ENCODE measurements at places on chromosomes 1 and 21.

DNA sequence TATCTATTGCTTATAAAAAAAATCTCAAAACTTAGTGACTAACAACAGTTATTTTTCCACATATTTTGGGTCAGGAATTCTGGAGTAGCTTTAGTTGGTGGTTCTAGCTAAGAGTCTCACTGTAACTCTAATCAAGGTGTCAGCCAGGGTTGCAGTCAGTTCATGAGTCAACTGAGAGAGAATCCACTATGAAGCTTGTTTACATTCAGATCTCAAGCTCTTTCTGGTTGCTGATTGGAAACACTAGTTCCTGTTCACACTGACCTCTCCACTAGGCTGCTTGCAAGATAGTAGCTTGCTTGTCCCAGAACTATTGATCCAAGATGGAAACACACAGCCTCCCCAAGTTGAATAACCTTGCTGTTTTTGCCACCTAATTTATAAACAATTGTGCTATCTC is 1192.1 kb upstream of the B3GALT2 start:
- no peak for DNase-seq

DNA sequence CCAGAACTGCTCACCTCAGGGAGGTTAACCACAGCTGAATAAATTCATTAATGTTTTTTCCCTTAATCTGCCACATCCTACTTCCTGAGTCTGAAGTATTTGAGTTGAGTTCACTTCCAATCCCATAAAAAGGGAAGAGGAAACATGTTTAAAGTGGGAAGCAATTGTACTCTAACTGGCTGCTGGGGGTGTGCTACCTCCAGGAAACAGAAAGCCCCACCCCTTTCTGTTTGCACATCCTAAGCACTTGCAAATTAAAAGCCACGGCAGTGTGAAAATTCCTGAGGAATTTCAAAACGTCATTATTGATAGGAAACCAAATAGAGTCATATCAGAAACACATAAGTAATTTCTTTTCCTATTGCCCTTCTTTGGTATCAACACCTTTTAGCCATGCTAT is 307.0 kb upstream of the NR5A2 start:
- DNase-seq, result no peak

DNA sequence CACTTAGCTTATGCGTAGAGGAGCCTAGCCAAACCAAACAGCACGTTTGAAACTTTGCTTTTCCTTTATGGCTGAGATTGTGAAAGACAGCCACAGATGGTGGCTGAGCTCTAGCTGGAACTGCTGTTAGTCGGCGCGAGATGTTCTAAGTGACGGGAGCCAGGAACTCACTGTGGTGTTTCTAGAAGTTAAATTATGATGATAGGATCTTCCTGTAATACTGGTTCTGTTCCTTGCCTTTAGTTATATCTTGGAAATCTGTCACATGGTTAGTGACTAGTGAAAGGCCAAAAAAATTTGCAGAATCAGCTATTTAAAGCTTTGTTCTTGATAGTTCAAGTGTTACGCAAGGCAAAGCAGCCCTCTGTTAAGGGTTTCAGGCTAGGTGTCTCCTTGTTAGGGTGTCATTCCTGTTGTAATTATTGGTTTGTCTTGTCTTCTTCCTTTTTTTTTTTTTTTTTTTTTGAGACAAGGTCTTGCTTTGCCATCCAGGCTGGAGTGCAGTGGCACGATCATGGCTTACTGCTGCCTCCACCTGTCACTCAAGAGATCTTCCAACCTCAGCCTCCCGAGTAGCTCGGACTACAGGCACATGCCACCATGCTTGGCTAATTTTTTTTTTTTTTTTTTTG is 22.6 kb downstream of the AK4 start:
- DNase-seq, result no peak

- no peak for DNase-seq
Measured at GRCh38 chr21:30447056-30447455, 7.0 kb downstream of the KRTAP15-1 start.

DNA sequence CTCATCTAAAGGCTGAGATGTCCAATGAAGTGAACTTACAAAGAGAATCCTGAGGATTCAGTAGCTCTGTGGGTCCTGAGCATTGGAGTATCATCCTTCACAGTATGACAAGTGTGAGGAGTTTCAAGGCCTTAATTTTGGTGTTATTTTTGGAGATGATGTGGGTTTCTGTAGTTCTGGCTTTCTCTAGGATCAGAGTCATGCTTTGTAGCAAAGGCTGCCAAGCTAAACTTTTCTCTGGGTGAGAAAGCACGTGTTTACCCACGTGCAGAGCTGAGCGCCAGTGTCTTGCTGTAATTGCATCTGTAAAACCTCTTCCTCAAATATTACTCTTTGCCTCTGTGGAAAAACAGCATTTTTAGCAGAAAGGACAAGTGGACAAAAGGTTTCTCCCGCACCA is 387.8 kb upstream of the LYPLAL1 start:
- DNase-seq, result no peak

DNA sequence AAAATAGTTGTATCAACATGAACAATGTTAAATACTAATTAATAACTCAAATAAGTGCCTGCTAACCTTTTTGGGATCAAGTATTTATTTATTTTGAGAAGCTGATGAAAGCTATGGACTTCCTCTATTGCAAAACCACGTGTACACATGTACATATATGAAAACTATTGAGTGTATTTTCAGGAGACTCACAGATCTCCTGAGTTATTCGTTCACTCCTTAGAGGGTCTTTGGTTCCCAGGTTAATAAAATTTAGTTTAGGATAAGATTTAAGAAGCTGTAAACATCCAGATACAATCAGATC is 130.5 kb downstream of the DISC1 start:
- no peak for DNase-seq

GRCh38 chr1:12180315-12180714 is 13.5 kb downstream of the TNFRSF1B start:
- no peak for DNase-seq

DNA sequence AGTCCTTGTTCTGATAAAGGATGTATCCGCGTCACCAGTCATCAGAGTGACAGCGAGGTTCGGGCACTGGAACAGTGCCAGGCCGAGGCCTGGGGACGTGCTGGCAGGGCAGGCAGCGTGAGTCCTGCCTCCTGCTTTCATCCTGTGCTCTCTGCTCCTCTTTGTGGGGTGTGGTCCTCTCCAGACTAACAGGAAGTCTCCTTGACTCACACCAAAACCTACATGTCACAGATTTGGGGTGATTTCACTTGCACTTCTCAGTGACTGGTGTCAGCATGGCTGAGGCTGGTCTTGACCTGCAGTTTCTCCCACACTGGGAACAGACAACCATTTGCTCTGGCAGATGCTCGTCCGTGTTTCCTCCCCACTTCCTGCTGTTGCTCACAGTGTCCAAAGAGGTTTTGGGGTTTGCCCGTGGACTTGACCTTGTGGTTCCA is 8.8 kb upstream of the NLRP3 start:
- no peak for DNase-seq

- no peak for DNase-seq
Measured at GRCh38 chr21:41993744-41994143, 16.4 kb downstream of the ZBTB21 start.

- DNase-seq, result no peak
Measured at GRCh38 chr1:55694310-55694801, 479.2 kb upstream of the USP24 start.

DNA sequence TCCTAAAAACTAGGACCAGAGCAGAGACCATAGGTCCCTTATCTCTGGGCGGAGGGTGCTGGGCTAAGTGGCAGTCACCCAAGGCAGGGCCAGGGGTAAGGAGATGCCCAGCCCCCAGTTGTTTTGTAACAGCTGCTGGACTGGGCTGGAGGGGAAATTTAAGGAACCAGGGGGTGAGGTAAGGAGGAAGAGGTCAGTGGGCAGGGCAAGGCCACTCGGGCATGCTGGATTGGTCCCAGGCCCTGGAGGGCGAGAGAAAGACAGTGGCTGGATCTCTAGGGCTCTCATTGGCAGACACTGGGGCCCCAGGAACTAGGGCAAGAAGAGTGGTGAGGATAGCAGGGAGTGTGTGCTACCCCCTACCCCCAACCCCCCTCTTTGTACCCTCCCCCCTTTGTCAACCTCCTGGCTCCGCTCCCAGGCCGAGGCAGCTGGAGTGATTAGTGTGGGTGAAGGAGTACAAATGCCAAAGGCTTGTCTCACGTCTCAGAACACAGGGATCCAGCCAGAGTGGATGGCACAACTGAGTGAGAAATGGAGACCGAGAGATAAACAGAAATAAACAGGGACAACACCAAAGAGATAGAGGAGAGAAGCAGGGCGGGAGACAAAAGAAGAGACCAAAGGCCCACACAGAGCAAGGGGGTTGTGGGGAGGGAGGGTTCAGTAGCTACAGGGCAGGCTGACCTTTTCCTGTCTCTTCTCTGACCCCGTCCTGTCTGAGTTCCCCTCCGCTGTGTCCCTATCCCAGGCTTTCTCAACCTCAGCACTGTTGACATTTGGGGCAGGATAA is 20.5 kb upstream of the THRAP3 start:
- no peak for DNase-seq

DNA sequence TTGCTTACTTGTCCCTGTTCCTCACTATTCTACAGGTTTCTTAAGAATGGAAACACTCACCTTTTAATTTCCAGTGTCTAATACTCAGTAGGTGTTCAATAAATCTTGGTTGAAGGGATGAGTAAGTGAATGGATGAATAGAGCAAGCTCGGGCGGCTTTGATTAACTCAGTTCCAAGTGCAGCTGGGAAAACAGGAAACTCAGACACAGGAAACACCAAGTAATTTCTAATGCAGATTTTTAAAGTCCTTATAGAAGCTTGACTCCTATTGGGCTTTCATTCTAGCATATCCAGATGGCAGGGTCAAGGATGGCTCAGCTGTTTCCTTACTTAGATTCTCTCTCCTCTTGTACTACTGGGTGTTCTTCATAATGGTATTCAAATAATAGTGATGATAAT is 14.0 kb downstream of the CAMK1G start:
- no peak for DNase-seq

DNA sequence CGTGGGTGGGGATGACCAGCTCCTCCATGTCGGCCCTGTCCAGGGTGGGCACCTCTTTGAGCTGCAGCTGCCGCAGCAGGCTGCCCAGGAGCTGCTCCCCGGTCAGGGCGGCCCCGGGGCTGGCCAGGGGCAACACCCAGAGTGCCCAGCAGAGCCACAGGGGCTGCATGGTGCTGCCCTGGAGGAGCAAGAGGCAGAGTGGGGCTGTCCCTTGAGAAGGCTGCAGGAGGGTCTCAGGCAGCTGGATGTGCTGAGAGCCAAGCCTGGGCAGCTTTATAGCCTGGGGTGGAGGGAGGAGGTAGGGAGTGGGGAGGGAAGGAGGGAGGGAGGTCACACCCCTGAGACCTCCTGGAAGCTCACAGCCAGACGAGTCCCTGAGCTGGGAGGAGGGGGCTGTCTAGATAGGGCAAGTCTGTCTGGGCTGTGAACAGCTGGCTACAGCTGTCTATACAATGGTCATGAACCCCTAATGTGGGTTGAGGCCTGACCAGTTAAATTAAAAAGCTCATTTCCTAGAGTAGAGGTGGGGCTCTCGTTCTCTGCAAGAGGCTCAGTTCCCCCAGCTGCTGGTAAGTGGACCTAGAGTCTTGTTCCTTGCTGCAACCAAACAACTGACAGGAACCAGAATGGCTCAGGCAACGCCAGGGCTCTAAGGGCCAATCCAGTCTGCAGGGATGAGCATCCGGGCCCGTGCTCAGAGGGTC is at the start of gene LEFTY1:
Gene LEFTY1, minus strand, starts transcription at position 249 of the 704 bp plus-strand sequence. Its CDS starts 80 bp downstream, at position 169.
- no peak for DNase-seq
